NCI-H524 treated with DMSO at 0.1 percent for 48 hours (cell line): ENCODE measurements at places on chromosomes 3 and 15.
A peak's percentile ranks its signal among the peaks of the same experiment; 100 is the strongest.

- no peak for DNase-seq
Observed at GRCh38 chr3:192959773-192960172, 42.1 kb upstream of the MB21D2 start.

- no peak for DNase-seq
Observed at GRCh38 chr15:25775317-25775912, 87.7 kb downstream of the ATP10A start.

DNA sequence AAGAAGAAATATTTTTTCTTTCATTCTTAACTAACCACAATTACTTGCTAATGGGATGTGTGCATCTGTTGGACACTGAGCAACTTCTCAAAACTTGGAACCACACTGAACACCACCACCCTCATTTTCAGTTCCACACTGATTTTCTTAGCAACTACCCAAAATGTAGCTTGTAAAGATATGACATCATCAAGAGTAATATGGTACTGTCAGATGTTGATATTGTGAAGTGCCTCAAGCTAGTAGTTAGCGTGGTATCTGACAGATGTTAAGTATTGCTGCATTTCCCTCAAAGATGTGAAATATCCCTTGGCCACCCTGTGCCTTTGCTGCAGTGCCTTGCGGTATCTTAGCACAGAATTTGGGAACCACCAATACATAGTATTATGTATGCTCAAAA is 9.3 kb downstream of the RFTN1 start:
- DNase-seq: no peak

DNA sequence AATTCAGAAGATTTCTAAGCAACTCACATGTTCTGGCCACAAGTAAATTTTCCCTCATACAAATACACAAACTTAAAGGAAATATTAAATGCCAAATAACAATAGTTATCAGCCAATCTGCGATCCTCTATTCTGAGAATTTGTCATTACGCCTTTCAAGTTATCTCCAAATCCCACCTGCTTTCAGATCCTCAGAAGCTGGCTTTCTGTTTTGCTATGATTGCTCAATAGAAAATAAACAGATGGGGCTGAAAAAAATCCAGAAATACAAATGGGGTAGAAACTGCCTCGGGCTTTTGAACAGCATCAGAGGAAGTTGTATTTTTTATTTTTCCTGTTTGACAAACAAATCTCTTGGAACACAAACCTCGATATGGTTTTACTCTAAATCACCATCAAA is 74.0 kb upstream of the CNTN4 start:
- no peak for DNase-seq

- DNase-seq: no peak
Observed at GRCh38 chr3:67593761-67594234, 60.6 kb downstream of the SUCLG2 start.

- no peak for DNase-seq
Observed at GRCh38 chr3:101181801-101182200, 138.6 kb downstream of the IMPG2 start.

DNA sequence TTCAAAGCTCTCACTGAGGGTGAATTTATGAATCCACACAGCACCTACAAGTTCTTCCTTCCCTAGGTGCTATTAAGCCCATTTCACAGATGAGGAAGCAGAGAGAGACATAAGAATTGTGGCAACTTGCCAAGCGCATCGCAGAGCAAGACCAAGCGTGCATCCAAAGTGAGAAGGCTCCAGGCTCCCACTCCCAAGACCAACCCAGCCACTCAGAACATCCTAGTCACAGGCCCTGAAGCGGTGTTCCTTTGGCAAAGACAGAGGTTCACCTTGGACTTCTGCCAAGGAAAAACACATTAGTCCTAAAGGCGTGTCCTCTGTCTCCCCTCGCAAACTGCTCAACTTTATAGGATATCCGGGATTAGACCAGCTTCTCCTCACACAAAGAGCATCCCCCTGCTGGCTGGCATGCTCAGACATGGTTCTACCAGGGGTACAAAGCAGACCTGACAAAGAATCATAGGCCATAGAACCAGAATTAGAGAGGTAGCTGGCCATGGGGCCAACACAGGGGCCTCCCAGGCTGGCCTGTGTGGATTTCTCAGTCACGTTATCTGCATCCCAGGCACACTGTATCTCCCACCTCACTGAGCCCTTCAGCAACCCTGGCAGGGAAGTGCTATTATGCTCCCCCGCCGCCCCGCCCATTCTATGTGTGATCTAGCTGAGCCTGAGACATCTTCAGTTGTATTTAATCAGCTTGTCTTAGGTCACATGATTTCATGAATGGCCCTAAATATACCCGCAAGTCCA is 160.2 kb downstream of the FOXP1 start:
- DNase-seq: no peak

DNA sequence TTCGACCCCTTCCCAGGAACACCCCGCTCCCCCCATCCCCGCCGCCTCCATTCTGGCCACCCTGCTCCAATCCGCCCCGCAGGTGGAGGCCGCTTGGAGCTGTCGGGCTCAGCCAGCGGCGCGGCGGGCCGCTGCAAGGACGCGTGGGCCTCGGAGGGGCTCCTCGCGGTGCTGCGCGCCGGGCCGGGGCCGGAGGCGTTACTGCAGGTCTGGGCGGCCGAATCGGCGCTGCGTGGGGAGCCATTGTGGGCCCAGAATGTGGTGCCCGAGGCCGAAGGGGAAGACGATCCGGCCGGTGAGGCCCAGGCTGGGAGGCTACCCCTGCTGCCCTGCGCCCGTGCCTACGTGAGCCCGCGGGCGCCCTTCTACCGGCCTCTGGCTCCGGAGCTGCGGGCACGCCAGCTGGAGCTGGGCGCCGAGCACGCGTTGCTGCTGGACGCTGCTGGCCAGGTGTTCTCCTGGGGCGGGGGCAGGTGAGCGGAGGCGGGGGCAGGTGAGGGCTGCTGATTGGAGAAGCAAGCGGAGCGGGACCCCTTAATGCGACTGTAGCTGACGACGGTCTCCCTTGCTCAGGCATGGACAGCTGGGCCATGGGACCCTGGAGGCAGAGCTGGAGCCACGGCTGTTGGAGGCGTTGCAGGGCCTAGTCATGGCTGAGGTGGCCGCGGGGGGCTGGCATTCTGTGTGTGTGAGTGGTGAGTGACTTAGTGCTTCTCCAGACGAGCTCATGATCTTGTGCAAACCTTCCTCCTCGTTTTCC is 2.5 kb downstream of the RCCD1 start:
- no peak for DNase-seq

DNA sequence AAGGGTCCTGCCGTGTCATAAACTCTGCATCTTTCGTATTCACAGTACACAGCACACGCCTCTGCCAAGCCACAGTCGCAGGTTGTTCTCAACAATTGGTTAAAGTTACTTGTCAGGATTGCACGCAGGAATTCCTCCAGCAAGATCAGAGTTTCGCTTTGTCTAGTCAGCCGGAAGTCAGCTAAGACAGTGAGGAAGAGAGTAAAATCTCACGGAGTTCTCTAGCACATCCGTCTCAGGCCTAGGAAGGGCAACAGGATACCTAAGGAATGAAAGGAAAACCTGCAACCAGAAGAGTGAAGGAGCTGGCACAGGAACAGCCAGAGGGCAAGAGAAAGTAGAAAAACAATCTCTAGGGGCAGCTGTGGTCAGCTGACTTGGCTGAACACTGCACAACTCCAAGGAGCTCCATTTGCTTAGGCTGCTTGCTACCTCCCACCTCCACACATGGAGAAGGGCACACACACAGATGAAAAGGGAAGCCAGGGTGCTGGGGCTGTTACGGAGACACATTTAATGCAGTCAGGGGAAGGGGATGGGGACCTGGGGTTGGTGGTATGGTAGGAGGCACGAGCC is 23.7 kb downstream of the RORA start:
- DNase-seq: no peak

DNA sequence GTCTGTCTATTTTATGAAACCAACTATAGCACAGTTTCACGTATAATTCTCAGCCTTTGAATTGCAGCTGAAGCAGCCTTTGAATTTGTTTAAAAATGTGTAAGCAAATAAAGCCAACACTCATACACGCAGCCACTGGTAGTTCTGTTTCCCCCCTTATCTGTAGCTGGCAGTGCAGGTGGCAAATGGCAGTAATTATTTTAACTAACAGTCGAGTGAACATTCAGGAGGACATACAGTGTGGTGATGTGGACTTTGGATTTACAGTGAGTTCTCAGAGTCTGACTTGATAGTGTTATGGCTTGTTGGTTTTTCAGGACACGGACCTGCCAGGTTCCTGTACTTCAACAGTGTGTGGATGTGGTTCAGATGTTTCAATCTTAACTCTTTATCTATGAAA is 64.0 kb upstream of the SKOR1 start:
- no peak for DNase-seq

- no peak for DNase-seq
Observed at GRCh38 chr3:138684396-138684795, 75.8 kb downstream of the FAIM start.

DNA sequence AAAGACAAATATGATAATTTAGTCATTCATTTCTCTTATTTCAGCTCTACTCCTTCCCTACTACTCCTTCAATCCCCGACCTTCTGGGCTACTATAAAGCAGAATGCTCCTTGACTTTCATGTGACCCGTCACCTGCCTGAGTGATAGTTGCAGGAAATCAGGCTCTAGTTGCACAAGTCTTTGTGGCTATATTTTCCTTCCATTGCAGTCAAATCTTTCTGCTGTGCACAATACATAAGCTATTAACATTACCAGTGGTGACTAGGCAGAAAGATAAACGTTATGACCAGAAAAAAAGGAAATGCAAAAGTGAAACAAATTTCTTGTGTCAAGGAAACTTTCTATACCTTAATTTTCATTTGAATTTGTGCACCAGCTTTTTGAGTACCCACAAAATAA is 2.3 kb downstream of the SUCNR1 start:
- DNase-seq: no peak

- DNase-seq: no peak
Observed at GRCh38 chr15:76460871-76461270, 124.3 kb downstream of the ISL2 start.

DNA sequence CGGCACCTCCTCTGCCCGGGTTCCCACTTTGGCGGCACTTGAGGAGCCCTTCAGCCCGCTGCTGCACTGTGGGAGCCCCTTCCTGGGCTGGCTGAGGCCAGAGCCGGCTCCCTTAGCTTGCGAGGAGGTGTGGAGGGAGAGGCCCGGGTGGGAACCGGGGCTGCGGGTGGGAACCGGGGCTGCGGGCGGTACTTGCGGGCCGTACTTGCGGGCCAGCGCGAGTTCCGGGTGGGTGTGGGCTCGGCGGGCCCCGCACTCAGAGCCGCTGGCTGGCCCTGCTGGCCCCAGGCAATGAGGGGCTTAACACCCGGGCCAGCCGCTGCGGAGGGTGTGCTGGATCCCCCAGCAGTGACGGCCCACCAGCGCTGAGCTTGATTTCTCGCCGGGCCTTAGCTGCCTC is 14.4 kb upstream of the DAPK2 start:
- DNase-seq: no peak

- DNase-seq: peak; percentile 48
Observed at GRCh38 chr15:47412136-47412535, 305.2 kb upstream of the SEMA6D start.

DNA sequence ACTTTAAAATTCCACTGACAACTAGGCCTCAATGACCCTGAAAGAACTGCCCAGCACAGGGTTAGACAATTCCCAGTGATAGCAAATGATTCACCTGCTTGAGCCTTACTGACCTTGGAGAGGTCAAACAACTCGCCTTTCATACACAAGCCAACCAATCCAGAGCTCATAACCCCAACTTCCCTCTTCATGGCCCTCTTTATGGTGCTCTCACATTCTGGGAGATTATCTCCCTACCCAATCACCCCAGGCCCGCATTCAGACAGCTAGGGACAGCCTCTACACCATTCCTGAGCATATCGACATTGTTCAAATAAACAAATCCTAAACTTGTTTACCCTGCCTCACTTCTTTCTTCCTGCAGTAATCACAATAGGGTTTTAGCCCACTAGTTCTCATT is 32.2 kb upstream of the COLQ start:
- DNase-seq: no peak

GRCh38 chr3:123298903-123299302 is 97.2 kb downstream of the SEC22A start:
- DNase-seq: no peak
